ENCODE measurements at places on chromosomes 1 and 21.

DNA sequence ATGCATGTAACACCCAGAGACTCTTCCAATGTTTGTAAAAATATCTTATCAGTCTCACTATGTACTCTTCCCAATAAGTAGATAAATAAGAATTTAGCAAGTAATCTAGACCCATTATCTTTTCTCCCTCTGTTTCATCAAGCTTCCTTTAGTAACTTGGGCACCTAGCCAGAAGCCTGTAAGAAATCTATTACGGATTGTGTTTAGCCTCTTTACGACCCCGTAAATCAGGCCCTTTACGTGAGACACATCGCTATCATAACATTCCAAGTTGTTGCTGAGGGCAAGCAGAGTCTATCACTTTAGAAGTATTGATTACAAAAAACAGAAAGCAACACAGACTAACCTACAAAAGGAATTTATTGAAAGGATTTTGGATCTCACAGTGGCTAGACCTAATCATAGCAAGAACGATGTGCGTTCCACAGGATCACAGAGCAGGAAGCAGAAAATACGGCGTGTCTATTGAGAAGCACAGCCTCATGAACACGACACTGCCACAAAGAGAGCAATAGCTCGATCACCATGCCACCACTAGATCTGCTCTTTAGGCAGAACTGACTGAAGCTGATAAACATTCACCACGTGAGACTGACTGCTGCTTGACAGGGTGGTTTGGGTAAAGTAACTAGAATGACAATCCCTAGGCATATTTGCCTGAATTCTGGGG, 922.1 kb downstream of the AMY1C start:
- no peak for DNase-seq

DNA sequence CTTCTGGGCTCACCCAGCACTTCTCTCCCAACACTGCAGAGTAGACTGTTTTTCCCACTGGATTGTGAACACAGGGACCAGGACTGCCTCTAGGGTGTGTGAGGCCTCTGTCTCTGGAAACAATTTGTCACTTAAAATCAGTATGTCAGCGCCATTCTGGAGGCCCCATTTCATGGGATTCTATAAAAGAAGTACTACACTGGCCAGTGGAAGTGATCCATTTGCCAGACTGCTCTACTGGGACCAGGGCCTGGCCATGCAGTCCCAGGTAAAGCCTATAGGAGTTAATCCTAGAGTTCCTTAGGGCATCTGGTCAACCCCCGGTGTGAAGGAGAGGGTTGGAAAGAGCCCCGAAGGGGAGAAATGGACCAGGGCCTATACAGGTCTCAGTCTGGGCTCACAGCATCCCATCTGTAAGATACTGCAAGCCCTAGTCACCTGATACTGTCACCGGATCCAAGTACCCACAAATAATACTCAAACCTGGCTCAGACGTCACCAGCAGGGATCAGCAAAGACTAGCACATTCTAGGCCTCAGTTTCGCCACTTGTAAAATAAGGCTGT, 245.0 kb downstream of the FOXD2 start:
- no peak for DNase-seq

DNA sequence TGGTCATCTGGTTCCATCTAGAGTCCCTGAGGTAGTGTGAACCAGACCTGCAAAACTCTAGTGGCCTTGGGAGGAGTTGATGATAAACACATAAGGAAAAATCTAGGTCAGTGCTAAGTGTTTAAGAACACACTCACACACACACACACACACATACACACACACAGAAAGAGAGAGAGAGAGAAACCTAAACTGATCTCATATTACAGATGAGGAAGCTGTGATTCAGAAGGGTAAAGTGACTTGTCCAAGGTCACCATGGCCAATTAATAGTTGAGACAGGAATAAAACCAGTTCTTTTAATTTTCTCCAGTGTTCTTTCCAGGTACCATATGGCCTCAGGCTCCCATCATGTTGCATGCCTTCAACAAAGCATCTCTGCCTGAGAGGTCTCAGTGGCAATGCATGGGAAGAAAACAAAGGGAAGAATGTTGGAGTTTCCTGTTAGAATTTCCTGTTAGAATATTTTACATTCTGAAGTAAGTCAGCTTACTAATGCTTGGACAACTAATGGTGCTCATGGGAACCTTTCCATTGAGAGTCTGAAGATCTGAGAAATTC, 77.3 kb upstream of the TSPAN2 start:
- DNase-seq, result no peak

GRCh38 chr1:67666636-67667035, 18.4 kb upstream of the GADD45A start:
- no peak for DNase-seq

DNA sequence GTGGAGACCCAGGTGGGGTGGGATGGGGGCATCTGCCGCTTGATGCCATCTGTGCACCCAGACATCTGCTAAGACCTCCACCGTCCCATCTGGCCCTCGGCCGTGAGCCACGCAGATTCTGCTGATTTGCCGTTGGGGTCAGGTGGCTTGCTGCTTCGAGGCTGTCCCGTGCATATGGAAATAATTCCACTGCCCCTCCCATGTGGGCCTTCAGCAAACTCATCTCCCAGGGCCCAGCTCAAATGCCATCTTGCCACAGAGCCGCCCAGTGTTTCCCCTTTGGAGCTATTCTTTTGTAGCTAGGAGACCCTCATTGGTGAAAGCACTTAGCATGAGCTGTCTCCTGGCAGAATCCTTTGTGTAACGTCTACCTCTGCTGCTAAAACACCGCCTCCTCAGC, 99.8 kb downstream of the KAZN start:
- DNase-seq, result no peak

DNA sequence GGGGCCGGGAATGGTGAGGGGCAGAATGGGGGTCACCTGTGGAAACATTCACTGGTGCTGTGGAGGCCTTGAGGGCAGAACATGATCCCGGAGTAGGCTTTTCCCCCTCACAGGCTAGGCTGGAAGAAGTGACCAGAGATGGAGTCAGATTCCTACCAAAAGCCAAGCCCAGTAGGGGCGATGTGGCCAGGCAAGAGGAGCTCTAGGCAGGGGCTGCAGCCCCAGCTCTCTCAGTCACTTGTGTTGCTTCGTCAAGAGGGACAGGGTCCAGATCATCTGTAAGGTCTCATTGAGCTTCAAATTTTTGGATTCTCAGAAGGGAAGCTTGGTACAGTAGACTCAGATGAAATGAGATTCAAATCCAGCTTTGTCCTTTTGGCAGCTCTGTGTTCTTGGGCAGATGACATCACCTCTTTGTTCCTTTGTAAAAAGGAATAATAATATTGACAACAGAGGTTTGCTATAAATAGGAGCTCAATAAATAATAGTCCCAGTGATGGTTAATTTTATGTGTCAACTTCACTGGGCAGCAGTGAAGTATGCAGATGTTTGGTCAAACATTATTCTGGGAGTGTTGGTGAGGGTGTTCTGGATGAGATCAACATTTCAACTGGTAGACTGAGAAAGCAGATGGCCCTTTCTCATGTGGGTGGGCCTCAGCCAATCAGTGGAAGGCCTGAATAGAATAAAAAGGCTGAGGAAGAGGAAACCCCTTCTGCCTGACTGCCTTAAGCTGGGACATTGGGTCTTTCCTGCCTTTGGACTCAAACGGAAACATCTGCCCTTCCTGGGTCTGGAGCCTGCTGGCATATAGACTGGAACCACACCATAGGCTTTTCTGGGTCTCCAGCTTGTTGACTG, 324.7 kb upstream of the USP24 start:
- DNase-seq, result no peak

DNA sequence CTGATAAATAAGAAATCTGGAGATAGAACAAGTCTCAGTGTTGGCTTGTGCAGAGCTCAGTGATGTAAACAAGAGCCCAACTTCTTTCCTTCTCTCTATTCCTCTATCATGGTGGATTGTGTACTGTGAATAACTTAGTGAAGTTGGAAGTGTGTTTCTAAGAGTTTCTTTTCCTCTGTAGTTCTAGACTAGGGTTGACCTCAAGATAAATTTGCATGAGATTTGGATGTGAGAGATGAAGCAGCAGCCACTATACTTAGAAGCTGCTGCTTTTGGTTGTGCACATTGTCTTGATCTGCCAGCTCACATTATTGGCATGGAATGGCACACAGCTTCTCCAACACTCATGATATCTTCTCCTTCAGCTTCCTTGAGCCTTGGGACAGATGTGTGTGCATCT, 198.9 kb upstream of the ZP4 start:
- no peak for DNase-seq

GRCh38 chr1:221761354-221762002, 19.6 kb upstream of the DUSP10 start:
- no peak for DNase-seq

DNA sequence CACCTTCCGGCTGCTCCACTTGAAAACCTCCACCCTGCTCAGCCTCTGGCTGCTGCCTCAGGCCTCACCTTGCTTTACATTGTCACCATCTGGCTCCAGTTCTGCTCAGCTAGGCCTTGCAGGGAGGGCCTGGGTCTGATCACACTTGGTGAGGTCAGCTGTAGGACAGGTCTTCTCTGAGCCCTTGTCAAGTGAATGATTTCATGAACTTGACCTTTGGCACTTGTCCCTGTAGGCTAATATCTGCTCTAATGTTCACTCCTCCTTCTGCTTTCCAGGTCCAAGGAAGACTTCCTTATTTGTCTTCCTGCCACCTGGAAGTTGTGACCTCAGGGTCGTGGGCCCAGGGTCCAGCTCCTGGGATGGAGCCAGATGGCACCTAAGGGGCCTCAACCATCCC, 41.4 kb downstream of the PTPRF start:
- no peak for DNase-seq

DNA sequence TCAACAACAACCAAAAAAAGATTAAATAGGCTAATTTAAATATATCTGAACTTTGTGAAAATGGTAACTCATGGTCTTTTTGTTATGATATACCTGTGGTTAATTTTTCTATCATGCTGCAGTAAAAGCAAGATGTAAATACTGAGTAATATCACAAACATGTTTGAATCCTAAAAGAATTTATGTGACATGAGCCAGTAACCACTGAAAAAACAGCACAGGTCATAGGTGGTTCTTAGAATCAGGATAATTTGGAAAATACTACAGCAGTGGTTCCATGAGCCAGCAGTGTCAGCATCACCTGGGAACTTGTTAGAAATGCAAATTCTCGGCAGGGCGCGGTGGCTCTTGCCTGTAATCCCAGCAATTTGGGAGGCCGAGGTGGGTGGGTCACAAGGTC, 4.1 kb downstream of the ATP5IF1 start:
- no peak for DNase-seq

GRCh38 chr1:157951230-157951629, 42.2 kb upstream of the KIRREL1 start:
- no peak for DNase-seq

GRCh38 chr1:205339717-205340116, 17.0 kb downstream of the KLHDC8A start:
- no peak for DNase-seq

DNA sequence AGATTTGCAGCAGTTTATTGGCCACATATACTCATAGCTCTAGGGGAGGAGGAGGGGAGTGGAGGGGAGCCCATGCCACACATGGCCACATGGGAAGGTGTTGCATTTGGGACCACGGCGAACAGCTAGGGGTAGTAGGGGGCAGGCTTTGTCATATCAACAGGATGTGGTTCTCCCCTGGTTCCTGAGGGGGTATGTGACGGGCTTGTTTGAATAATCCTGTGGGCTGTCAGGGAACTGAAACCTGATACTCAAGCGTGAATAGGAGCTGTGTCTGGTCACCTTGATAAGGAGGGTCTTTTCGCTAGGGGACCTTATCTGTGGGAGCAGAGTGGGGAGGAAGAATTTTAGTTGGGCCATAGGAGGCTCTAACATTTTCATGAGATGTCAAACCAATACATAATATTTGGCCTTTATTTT, 264.7 kb downstream of the CTH start:
- DNase-seq, result peak; percentile 3

DNA sequence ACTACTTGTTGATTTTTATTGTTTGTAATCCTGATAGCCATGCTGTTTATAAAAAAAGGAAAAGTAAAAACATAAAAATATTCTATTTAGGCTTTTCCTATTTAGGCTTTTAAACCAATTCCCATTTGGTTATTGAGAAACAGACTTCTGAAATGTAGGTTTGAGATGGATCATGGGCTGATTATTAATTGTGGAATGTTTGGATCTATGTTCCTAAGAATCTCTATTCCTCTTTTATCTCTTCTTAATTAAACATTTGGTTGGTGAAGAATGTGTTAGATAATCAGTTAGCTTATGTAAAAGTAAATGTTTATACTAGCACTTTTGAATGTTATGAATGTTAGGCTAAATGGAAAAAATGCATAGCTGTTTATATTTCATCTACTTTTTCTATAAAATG, 97.4 kb downstream of the ATF6 start:
- DNase-seq, result no peak

DNA sequence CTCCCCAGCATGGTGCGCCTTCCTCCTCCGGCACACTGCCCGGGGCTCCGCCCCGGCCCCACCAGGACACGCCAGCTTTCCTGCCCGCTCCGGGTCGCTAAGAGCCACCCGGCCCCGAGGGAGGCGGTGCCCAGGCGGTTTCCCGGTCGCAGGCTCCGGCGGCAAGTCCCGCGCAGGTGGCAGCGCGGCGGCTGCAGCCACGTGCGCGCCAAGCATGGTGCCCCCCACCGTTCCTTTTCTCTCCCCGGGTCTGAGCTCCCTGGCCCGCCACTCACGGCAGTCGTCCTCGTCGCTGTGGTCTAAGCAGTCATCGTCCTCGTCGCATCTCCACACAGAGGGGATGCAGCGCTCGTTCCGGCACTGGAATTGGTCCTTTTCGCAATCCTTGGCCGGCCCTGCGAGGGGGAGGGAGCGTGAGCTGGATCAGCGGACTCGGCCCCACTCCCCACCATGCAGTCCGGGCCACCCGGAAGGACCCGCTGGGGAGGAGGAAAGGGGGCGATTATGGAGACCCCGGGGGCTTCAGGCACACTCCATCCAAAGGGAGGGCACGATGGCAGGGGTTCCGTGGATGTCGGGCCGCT, 1.2 kb downstream of the LRP8 start:
- peak; percentile 79 for DNase-seq

GRCh38 chr21:41677671-41678015, 89.2 kb downstream of the RIPK4 start:
- no peak for DNase-seq

DNA sequence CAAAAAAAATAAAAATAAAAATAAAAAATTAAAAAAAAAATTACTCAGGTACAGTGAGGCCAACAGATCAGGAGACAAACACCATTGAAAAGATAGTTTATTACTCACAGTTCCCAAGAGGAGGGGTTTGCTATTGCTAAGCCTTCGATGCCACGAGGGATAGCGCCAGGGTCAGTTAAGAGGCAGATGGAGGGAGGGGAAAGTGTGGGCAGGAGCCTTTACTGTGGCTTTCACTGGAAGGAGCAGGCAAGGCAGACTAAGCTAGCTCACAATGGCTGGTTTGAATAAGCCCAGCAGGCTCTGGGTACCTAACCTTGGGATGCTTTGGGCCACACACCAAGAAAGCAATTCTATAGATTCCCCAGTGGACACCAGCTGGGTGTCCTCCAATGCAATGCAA, 12.7 kb upstream of the RNF187 start:
- no peak for DNase-seq

- DNase-seq, result no peak
Observed at GRCh38 chr1:176878750-176879536, 285.6 kb downstream of the ASTN1 start.

- DNase-seq, result no peak
Observed at GRCh38 chr1:45356186-45356585, 15.9 kb upstream of the MUTYH start.
